ENCODE measurements at places on chromosomes 3 and 15.

DNA sequence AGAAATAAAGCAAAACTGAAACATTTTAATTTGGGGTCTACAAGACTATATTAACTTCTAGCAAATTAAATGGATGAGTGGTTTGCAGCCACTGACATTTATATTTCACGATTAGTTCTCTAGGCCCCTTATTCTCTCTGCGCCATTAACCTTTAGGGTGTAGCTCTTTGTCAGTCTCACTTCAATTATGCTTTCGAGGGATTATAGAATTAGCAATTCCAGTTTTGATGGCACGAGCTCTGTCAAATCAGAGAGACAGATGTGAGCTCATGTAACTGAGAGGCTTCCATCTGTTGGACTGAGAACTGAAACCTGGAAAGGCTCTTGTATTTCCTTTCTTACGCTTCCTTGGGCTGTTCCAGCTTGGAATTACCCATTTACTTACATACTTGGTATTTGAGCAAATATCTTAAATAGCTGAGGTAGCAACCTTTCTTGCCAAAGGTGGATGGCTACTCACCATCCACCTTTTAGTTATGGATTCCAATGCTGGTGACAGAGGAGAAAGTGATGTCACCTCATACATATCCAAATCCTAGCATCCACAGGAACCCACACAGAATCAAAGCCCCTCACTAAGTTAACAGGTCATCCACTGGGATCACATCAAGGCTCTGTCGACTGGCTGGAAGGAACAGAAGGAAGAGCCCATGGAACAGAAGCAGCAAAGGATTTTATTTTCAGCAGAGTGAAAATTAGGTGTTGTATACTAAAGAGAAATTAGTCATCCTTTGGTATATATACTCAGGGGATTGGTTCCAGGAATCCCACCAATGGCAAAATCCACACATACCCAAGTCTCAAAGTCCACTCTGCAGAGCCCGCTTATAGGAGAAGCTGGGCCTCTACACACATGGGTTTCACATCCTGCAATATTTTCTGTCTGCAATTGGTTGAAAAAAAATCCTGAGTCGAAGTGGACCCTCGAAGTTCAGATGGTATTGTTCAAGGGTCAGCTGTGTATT is 20.8 kb downstream of the VGLL4 start:
- DNase-seq: no peak

DNA sequence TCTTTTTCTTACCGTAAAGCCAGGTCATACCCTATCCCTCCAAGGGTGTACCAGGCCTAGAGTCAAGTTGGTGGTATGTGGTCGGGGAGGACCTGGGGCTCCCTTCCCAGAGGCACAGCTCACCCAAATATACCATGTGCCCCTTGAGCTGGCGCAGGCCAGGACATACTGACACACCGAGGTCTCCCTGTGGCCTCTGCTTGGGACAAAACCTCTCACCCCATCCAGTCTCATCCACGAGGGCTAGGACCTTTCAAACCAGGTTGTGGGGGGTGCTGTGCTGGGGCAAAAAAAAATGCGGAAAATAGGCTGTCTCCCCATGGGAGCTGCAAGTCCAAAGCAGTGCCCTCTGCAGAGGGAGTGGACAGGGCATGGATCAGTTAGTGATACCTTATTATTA is 22.8 kb downstream of the PTH1R start:
- no peak for DNase-seq

- no peak for DNase-seq
These were observed 80.2 kb downstream of the WNT5A start for GRCh38 chr3:55406696-55407425.

DNA sequence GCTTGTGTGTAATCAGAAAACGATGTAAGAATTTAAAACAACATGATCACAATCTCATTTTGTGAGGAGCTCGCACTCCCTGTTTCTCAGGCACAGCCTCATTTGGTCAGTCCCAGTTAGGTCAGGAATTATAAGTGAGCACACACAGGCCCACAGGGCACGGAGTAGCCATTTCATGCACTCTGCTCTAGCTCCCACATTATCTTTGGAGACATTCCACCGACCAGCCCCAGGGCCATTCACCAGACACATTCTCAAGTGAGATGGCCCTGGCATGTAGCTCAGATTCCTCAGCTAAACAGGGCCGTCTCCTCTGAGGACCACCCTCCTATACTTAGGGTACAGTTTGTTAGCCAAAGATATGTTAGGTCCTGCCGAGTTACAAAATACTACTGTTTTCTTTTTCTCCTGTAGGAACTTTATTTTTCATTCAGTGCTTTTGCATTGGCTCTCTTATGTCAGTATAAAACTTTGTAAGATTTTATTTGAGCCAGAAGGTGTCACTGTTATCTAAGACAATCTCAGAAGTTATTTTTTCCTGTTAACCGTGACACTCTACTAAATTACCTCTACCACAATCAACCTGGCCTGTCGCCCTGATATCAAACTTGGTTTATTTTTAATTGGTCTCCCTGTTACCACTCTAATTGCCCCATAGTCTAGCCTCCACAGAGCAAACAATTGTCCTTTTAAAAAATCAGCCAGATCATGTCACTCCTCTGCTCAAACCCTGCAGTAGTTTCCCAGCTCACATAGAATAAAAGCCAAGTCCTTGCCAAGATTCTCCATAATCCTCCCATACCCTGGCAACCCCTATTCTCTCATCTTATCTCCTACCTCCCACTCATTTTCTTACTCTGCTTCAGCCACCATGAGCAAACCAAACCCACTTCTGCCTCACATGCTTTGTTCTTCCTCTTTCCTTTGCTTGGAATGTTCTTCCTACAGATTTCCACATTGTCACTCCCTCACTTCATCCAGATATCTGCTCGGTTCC is 105.7 kb downstream of the PPP2R3A start:
- DNase-seq: no peak

DNA sequence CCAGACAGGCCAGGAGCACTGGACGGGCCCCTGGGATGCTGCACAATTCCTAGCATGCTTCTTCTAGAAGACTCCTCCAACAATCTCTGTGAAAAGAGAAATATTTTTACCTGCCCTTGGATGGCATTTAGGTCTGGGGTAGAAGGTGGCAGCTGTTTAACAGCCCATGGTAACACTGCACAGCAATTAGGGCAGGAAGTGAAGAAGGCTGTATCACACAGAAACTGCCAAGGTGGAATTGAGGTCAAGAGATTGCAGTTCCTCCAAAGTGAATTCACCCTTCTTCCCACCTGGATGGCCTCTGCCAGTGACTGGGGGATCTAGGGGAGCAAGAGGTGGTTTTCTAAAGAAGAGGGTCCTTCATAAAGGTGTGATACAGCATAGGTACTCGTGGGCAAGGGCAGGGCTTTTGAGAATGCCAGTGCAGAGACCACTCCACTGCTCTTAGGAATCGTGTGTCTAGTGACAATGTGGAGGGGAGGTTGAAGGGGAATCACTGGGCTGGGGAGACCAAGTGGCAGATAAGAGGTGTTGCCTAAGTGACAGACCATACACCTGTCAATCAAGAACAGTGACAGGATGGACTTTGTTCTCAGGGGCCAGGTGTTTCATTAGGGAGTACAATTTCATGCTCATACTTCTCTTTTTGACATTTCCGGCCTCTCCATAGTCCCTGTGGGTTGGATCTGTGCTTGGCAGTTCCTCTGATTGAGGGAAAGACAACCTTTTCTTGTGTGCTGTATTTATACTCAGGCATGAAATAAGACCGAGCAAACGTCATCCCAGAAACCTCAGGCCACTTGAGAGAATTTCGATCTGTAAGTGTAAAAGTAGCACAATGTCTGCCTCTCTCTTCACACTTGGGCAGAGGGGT is 83.5 kb upstream of the BCL6 start:
- no peak for DNase-seq
